ENCODE measurements at places on chromosomes 7 and 10.

- DNase-seq: no peak
Measured at GRCh38 chr7:146319629-146320028, 203.0 kb downstream of the CNTNAP2 start.

GRCh38 chr10:5441106-5441505, 28.7 kb downstream of the NET1 start:
- no peak for DNase-seq

DNA sequence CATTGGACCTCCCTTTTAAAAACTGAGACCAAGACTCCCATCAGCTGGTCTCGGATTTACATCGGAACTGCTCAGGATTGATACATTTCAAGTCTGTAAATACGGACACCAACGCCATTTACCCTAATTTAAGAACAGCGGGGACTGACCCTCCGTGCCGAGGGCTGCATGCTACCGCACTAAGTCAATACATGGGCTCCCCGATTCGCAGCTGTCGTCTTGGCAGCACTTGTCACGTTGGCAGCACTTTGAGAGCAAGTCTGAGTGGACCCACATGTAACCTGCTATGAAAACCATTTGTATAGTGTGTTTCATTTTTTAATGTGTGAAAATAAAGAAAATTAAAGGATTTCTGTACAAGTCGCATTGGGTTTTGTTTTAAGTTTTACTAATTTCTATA, 83.4 kb downstream of the EZH2 start:
- DNase-seq: no peak

DNA sequence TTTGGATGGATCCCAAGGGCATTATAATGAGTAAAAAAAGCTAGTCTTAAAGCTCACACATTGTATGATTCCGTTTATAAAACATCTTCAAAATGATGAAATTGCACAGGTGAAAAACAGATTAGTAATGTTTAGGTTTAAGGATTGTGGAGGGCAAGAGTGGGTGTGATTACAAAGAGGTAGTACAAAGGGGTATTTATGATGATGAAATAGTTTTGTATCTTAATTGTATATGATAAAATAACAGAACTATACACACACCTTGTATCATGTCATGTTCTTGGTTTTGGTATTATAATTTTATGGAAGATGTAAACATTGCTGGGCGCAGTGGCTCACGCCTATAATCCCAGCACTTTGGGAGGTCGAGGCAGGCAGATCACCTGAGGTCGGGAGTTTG, 2.8 kb upstream of the SSC4D start:
- DNase-seq: no peak

DNA sequence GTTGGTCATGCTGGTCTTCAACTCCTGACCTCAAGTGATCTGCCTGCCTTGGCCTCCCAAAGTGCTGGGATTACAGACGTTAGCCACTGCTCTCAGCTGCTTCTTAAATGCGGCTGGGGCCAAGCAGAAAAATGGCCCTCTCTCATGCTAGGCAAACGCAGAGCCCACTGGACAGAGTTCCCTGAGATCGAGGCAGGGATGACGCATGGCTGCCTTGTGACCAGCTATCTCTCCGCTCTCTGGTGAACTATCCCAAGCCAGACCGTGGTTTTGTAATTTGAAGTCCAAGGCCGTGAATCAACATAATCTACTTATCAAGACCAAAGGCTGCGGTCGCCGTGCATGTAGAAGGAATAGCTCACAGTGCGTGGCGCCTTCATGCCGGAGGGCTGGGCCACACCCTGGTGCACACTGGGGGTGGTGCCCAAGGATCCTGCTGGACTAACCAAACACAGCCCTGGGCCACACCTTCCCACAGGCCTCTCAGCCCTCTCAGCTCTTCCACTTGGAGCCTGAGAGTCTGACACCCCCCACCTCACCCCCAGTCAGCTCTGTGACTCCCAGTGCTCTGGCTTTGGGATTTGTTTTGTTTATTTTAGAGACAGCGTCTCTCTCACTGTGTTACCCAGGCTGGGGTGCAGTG, 88.1 kb upstream of the CUX1 start:
- DNase-seq: no peak

- DNase-seq: peak; percentile 63
Measured at GRCh38 chr7:78039790-78040776, 241.5 kb downstream of the PHTF2 start.

DNA sequence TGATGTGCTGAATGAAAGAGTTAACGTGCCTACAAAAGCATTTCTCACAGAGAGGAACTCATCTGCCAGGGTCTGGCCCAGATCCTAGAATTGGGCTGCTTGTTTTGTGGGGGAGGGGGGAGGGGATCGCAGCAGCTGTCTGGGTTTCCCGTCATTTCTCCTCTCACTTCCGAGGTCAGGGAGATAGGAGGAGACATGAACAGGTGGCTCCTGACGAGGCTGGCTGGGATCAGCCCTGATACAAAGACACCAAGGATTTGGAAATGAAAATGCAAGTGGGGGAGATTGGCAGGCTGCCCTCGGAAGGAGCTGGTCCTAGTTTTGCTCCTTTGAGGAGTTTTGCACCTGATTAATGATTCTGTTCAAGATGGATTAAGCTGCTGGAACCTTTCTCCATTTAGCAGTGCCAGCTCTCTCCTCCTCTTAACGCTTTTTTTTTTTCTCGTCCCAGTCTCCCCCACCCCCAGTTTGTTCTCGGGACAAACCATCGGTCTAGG, 86.8 kb upstream of the KMT2C start:
- no peak for DNase-seq

DNA sequence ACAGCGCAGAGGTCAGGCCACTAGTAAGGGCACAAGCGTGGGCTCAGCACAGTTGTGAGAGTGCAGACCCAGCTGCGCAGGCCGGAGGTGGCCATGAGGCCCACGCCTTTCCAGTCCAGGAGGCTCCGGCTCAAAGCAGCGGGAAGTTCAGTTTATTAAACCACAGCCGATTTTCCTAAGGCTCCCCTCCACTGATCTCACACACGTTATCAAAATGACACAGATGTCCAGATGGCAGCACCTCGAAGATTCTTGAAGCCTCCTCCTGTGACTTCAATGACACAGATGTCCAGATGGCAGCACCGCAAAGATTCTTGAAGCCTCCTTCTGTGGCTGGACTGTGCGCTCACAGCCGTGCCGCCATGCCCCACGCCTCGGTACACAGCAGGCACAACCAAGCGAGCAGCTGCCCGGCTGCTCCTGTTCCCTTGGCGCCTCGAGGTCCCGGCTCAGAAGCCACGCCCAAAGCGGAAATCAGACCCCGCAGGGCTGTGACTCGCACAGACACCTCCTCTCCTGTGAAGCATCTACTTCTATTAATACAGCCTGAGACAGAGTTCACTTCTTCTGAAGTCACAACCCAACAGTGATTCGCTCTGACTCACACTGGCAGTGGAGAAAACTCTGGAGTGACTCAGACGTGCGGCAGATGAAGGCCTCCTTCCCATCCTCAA, 122.7 kb downstream of the MAD1L1 start:
- peak; percentile 61 for DNase-seq

GRCh38 chr10:7409732-7410168, 1.1 kb downstream of the SFMBT2 start:
- DNase-seq: peak; percentile 42

DNA sequence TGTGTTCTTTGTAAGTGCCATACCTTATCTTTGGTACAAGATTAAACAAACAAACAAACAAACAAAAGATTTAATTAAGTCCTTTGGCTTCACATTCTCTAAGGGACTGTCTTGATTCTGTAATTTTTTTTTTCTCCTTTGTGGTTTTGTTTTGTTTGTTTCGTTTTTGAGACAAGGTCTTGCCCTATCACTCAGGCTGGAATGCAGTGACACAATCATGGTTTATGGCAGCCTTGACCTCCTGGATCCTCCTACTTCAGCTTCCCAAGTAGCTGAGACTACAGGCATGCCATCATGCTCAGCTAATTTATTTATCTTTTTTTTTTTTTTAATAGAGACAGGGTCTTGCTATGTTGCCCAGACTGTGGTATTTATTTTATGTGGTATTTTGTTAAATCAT, 165.8 kb downstream of the LRRC4 start:
- DNase-seq: no peak

DNA sequence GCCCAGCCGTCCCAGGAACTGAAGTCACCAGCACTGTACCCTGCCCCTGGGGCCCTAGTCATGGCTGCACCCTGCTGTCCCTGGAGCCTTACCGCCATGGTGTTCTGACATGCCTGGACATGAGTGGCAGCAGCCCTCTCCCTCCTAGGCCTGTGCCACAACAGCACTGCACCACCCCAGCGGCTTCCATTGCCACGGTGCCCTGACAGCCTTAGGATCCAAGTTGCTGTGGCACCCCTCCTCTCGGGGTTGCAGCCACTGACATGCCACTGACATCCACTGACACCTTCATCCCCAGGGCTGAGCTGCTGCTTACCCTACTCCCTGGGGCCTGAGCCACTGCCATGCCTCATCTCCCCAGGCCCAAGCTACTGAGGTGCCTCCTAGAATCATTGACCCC, 39.6 kb upstream of the SHH start:
- no peak for DNase-seq

All from activated naive CD4-positive, alpha-beta T cell treated with Interleukin-2 at 50 U/mL for 16 hours (primary cell).